ENCODE measurements at places on chromosomes 11 and 22.

DNA sequence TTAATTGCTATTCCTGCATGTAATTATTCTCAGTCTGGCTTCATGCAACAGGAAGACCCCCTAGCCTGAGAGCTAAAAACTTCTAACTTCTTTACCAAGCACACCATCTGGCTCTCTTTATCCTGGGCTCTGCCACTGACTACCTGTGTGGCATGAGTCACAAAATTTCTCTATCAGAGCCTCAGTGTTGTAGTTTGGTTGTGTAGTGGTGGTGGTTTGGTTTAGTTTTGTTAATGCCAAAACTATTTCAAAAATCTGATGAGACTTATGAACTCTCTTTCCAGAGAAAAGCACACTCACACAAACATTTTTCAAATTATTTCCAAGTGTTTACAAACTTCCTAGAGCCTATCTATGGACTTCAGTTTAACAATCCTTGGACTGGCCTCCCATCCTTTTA lies 7.5 kb upstream of the IL17RA start:
- DNase-seq = peak; percentile 72

DNA sequence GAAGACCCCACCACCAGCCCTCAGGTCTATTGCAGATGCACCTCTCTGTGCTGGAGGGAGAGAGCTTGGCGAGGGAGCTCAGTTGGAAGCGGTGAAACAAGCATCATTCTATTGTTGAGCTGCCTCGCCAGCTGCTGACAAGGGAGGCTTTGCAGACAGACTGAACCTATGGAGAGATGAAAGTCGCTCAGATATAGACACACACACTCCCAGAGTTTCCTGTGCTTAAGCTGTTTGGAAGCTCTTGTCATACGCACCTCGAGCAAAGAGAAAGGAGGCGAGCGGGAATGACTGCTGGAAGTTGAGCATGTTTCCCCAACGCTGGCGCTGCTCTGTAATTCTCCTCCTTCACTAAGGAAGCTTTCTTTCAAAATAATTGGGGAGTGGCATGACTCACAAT lies 126.1 kb downstream of the TRIM29 start:
- no peak for DNase-seq

- no peak for DNase-seq
These were observed 37.7 kb upstream of the GNAZ start for GRCh38 chr22:23032658-23033057.

GRCh38 chr11:11239959-11240358 lies 113.1 kb downstream of the CSNK2A3 start:
- no peak for DNase-seq

DNA sequence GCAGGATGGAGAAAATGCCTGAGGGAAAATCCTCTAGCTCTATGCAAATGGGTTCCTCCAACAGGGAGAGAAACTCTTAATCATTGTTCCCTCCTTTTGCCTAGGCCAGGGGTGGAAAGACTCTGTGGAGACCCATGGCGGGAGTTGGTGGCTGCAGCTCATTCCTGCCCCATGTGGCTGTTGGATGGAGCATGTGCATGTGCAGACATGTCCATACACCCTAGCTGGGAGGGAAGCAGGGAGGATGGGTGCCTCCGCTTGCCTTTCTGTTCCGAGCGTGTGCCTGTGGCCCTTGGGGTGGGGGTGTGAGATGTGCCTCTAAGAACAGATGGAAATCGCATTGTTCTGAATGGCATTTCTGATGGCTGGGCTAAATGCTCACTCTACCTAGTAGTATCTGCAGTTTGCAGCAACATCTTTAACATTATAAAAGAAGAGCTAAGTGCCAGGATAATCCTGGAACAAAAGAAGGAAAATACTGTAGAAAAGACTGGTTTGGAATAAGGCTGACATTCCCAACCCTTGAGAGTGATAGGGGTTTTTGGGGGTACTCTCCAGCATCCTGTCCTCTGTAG lies 31.7 kb downstream of the METTL15 start:
- DNase-seq = no peak
